RWPE2 (cell line): ENCODE measurements at places on chromosomes 2 and 18.

- no peak for DNase-seq
These were observed 25.1 kb upstream of the TMEM214 start for GRCh38 chr2:27007416-27008374.

GRCh38 chr18:9048236-9048635 is 54.3 kb upstream of the NDUFV2 start:
- DNase-seq, result no peak

DNA sequence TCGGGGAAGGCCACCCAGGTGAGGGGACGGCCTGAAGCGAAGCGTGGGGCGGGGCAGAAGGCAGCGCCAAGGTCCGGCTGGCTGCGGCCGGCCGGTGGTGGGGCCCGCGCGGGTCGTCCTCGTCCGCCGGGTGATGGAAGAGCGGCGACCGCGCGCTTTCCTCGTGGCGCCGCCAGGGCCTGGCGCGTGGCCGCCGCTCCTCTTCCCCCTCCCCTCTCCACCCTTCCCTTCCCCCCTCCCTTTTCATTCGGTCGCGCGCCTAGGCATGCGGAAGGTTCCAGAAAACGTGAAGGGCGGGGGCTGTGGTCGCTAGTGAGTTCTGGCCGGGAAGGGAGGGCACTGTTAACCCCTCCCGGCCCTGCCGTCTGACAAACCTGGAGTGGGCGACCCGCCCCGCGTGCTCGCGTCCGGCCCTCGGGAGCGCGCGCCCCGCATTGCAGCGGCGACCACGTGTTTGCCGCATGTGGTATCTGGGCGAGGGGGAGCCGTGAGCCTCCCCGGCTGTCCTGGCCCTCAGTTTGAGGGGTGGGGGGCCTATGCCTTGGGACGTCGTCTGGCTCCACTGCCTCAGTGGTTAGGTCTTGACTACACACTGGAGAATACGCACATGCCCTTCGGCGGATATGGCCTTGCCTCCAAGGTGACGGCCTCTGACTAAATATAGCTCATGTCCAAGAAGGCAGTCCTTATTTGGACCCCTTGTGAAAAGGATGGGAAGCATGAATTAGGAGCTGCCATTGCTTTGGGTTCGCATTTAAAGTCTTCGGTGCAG is 579 bp downstream of the MAT2A start:
- DNase-seq, result no peak

DNA sequence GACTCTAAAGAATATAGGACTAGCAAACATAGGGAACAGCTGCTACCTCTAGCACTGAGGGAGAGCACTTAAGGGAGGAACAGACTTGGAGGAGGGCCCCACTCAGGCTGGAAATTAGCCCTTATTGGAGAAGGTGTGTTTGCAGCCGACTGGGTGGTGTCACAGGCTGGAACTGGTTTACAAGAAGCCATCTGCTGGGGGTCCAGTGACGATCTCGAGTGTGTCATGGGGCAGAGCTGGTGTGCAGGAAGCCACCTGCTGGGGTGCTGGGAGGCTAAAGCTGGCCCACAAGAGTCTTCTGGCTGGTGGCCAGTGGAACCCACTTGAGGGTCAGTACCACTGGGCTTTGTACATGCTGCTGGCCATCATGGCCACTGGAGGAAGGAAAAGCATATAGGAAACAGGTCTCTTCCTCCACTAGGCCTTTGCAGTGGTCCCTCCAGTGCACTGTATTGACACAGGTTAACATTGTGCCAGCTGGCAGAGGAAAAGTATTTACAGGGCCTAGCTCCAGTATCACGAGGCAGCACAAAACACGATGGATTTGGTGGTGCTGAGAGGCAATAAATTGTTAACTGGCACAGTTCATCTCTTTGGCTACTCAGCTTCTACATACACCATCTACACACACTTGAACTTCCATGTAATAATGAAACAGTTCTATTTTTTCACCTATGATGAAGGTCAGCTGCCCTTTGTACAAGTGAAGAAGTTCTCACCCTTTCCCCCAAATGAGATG is 43.6 kb downstream of the MAP3K20 start:
- DNase-seq, result no peak

- DNase-seq, result no peak
These were observed 65.5 kb downstream of the ZNF516 start for GRCh38 chr18:76429262-76430126.

- no peak for DNase-seq
These were observed 30.9 kb downstream of the LONRF2 start for GRCh38 chr2:100291152-100291970.

DNA sequence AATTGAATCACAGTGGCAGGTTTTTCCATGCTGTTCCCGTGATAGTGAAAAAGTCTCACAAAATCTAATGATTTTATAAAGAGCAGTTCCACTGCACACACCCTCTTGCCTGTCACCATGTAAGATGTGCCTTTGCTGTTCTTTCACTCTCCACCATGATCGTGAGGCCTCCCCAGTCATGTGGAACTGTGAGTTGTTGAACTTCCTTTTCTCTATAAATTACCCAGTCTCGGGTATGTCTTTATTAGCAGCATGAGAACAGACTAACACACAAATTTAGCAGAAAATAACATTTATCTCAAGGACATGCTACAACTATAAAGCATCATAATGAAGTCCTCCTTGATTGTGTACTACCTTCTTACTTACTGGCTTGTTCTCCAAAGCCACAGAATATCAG is 1526.0 kb downstream of the LRP1B start:
- no peak for DNase-seq
